ENCODE measurements at places on chromosomes 11 and 22. TPM values are rescaled to one million over a fixed set of nuclear protein-coding genes. Genes with fewer than 3 reads are reported as not detected.

Gene DCHS1
- 0.51 TPM for total RNA-seq

DNA sequence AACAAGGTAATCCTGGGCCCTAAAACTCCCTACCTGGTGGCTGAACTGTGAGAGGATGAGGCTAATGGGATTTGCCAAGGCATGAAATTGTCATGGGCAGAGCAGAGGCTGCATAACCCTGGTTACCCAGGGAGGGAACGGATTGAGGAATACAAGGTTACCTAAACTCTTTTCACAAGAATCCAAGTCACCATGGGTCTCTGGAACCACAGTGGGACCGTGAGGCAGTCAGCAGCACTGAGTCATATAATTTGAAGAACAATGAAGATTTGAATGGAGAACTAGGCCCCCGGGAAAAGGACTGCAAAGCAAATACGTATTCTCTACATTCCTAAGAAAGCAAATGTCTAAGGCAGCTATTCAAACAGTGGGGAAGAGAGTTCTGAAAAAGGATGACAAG lies 19.8 kb downstream of the CAT start:
- H3K4me3 ChIP-seq, result no peak overlapping the region
- H3K36me3 ChIP-seq, result peaks cover 49% of the 10 kb centered on the region
- H3K27me3 ChIP-seq, result no peaks in the 10 kb centered on the region
- no peak overlapping the region for H3K27ac ChIP-seq
- no peaks in the 10 kb centered on the region for H3K4me1 ChIP-seq
- no peak for DNase-seq

GRCh38 chr11:66068923-66069714 lies 953 bp upstream of the PACS1 start:
- no peaks in the 10 kb centered on the region for H3K27me3 ChIP-seq
- H3K4me1 ChIP-seq, result peaks cover 57% of the 10 kb centered on the region
- peak overlapping the region; percentile 79 for H3K4me3 ChIP-seq
- peaks cover 78% of the 10 kb centered on the region for H3K36me3 ChIP-seq

- no peak for DNase-seq
- H3K27ac ChIP-seq, result no peak overlapping the region
- no peaks in the 10 kb centered on the region for H3K4me1 ChIP-seq
- H3K36me3 ChIP-seq, result no peaks in the 10 kb centered on the region
These were observed 497.2 kb downstream of the NTM start for GRCh38 chr11:131867457-131868257.

Gene TREH
- total RNA-seq, result not detected

Gene PPP6R2
- 42.9 TPM for total RNA-seq

DNA sequence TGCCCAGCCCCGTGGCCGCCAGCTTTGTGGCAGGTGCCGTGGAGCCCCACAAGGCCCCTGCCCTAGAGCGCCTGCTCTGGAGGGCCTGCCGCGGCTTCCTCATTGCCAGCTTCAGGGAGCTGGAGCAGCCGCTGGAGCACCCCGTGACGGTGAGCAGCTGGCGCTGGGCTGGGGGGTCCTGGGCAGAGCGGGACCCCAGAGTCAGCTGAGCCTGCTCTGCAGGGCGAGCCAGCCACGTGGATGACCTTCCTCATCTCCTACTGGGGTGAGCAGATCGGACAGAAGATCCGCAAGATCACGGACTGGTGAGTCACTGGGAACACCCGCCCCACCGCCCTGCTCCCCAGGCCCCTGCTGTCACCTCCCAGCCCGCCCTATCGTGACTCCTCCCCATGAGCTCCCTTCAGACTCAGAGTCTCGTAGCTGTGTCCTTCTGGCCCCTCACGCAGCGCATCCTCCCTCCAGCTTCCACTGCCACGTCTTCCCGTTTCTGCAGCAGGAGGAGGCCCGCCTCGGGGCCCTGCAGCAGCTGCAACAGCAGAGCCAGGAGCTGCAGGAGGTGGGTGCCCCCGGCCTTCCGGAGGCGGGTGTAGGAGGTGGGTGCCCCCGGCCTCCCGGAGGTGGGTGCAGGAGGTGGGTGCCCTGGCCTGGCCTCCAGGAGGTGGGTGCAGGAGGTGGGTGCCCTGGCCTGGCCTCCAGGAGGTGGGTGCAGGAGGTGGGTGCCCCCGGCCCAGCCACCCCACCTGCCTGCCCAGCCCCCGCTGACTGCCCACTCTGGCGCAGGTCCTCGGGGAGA lies 4.7 kb downstream of the TCIRG1 start:
- H3K27me3 ChIP-seq, result no peaks in the 10 kb centered on the region
- H3K36me3 ChIP-seq, result peaks cover 34% of the 10 kb centered on the region
- DNase-seq, result no peak
- no peak overlapping the region for H3K27ac ChIP-seq
- H3K4me3 ChIP-seq, result no peak overlapping the region

DNA sequence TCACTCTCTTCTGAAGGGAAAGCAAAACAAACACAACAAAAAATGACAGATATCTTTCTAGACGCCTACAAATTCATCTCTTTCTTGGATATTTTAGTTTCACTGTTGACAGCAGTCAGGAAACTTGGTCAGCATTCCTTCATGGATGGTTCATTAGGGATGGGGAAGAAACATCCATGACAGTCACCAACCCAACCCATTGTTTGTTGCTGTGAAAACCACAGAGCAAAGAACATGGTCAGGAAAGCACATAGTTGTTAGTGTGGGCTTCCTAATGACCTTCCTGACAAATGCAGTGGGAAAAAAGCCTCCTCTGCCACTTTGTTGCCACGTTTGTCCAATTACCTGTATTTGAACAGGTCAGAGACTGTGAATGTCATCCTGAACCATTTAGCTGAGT lies 139.8 kb upstream of the SNX19 start:
- DNase-seq, result no peak
- no peak overlapping the region for H3K27ac ChIP-seq
- H3K4me3 ChIP-seq, result no peak overlapping the region
- no peaks in the 10 kb centered on the region for H3K4me1 ChIP-seq
- peaks cover 1% of the 10 kb centered on the region for H3K27me3 ChIP-seq

Gene BACE1
- total RNA-seq, result 0.32 TPM

- no peaks in the 10 kb centered on the region for H3K4me1 ChIP-seq
- no peaks in the 10 kb centered on the region for H3K36me3 ChIP-seq
- no peak overlapping the region for H3K27ac ChIP-seq
- no peak for DNase-seq
These were observed 86.5 kb downstream of the ANO3 start for GRCh38 chr11:26418386-26418912.

Gene WNT11
- 0.91 TPM for total RNA-seq

Gene ACCSL
- total RNA-seq, result not detected

Gene DNAJB7
- not detected for total RNA-seq

DNA sequence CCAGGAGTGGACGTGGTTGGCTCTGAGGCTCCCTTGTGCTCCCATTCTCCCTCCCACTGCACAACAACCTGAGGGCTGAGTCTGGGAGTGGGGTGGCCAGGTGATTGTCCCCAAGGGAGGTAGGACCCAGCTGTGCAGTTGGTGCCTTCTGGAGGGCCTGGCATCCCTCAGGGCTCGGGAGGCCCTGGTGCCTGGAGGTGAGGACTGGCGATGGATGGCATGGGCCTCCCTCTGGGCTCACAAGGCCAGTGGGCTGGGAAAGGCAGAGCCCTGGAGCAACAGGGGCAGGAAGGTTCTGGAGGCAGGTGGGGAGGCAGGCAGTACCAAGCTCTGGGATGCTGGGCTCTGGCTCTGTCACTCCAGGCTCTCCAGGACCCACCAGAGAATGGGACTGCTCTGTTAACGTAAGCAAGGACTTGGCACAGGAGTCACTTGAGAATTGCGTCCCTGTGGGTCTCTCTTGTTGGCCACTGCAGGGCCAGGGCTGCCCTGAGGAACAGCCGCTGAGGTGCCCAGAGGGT lies 114.2 kb downstream of the KCNQ1OT1 start:
- H3K4me1 ChIP-seq, result no peaks in the 10 kb centered on the region
- no peaks in the 10 kb centered on the region for H3K27me3 ChIP-seq
- H3K4me3 ChIP-seq, result no peak overlapping the region

Gene SPATA19
- not detected for total RNA-seq

GRCh38 chr11:2958251-2958650 lies 29.0 kb upstream of the PHLDA2 start:
- no peaks in the 10 kb centered on the region for H3K27me3 ChIP-seq
- DNase-seq, result no peak
- H3K4me3 ChIP-seq, result no peak overlapping the region
- peaks cover 92% of the 10 kb centered on the region for H3K36me3 ChIP-seq
- H3K4me1 ChIP-seq, result peaks cover 25% of the 10 kb centered on the region

Gene KDM4D
- 0.84 TPM for total RNA-seq

Gene SLC22A8
- not detected for total RNA-seq

DNA sequence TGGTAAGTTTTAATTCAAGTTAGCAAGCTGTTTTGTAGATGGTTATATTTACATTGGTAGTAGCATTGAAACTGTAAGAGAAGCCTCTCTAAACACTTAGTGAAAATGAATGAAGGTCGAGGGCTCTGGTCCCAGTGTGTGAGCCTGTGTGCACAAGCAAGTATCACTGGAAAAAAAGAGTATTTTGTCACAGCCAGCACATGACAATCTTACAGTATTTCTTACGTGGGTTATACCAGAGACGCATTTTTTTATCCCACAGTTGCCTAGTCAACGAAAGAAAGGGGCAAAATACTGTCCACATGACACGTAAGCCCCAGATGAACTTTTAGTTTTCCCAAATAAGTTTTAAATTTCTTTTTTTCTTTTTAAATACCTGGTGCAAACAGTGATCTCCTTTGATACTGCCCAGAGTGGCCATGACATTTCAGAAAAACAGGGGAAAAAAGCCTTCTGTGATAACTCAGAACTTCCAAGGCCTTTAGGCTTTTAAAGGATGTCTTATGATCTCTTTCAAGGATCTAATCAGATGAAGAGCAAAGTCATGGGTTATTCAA lies 23.5 kb downstream of the RAB38 start:
- peaks cover 3% of the 10 kb centered on the region for H3K27me3 ChIP-seq
- no peak overlapping the region for H3K4me3 ChIP-seq
- no peak overlapping the region for H3K27ac ChIP-seq
- no peak for DNase-seq
- no peaks in the 10 kb centered on the region for H3K36me3 ChIP-seq
- no peaks in the 10 kb centered on the region for H3K4me1 ChIP-seq

DNA sequence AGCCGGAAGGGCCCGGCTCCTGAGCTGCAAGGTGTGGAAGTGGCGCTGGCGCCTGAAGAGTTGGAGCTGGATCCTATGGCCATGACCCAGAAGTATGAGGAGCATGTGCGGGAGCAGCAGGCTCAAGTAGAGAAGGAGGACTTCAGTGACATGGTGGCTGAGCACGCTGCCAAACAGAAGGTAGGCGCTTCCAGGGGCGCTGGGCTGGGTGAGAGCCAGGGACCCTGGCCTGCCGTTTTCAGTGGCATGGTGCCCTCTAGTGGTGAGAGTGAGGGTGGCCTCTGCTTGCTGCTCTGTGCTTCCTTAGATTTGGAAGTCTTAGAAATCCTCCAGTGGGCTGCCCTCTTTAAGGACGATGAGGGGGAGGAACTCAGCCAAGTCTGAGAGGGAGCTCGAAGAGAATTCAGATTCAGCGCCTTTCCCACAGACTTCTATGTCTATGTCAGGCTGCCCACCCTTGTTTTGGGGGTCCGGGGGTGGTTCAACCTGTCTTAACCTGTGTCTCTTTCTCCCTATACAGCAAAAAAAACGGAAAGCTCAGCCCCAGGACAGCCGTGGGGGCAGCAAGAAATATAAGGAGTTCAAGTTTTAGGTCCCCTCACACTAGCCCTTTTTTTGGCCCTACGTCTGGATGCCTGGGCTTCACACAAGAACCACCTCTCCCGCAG lies 1.8 kb upstream of the PACS1 start:
- peak overlapping the region; percentile 91 for H3K27ac ChIP-seq
- H3K4me1 ChIP-seq, result peaks cover 63% of the 10 kb centered on the region
- peak overlapping the region; percentile 55 for H3K4me3 ChIP-seq
- DNase-seq, result peak; percentile 64
- H3K27me3 ChIP-seq, result no peaks in the 10 kb centered on the region
- peaks cover 81% of the 10 kb centered on the region for H3K36me3 ChIP-seq

DNA sequence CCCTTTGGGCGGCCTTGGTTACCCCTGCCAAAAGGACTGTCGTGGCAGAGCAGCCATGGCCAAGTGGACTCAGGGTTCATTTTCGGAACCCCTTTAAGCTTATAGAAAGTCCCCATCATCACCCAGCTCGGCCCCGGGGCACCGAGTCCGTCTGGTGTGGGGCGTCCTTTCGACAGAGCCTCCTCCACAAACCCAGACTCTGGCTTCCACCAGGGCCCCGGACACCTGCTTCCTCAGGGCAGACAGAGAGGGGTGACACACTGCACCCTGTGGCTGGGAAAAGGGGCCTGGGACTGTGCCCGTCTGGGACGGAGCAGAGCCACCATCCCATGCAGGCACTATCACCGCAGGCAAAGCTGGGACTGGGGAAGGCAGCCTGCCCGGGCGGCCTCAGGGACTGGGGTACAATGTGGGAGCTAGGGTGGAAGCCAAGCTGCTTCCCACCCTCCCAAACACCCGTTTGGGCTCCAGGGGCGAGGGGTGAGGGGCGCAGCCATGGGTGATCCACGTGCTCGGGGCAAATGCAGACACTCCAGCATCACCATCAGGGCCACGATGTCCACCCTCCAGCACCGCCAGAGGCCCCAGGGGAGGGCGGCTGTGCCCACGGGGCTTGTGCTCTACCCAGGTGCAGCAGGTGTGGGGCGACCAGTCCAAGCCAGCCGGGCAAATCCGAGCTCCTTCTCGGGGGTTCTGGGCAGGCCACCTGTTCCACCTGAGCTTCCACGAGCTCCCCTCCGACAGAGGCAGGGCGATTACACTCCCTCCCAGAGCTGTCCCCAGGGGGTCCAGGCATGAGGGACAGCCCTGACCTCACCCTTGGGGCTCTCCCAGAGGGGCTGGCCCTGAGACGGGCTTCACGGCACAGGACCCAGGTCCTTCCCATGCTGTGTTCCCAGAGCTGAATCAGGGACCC lies 11.7 kb upstream of the MRPL23 start:
- H3K27me3 ChIP-seq, result peaks cover 2% of the 10 kb centered on the region
- H3K36me3 ChIP-seq, result no peaks in the 10 kb centered on the region
- H3K4me1 ChIP-seq, result peaks cover 3% of the 10 kb centered on the region
- H3K4me3 ChIP-seq, result no peak overlapping the region

DNA sequence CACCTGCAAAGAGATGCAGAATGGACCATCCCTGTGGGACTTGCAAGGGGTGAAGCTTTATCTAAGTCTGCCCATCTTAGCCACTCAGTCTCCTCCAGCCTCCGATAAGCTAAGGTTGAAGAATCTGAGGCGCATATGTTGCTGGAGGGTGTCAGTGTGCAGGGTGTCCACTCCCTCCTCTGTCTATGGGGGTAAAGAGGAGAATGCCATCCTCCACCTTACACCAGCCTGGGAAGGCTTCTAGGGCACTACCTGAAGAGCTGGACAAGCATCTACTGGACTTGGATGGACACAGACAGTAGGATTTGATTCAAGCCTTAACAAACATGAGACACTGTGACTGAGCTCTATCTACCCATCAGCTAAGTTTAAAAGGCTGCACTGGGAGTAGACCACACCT lies 46.5 kb downstream of the TMEM123 start:
- H3K27me3 ChIP-seq, result no peaks in the 10 kb centered on the region
- peaks cover 65% of the 10 kb centered on the region for H3K36me3 ChIP-seq
- H3K4me1 ChIP-seq, result peaks cover 47% of the 10 kb centered on the region
- no peak for DNase-seq

GRCh38 chr22:29782061-29782845 lies 15.1 kb downstream of the UQCR10 start:
- no peak overlapping the region for H3K27ac ChIP-seq
- DNase-seq, result no peak

- DNase-seq, result no peak
- peak overlapping the region; percentile 83 for H3K27ac ChIP-seq
- peak overlapping the region; percentile 55 for H3K4me3 ChIP-seq
These were observed 3.5 kb downstream of the SBF1 start for GRCh38 chr22:50471197-50471847.

GRCh38 chr11:124841840-124842239 lies 23.4 kb upstream of the ROBO3 start:
- no peak overlapping the region for H3K27ac ChIP-seq
- no peak for DNase-seq
- peaks cover 8% of the 10 kb centered on the region for H3K4me1 ChIP-seq
- peaks cover 84% of the 10 kb centered on the region for H3K27me3 ChIP-seq
- H3K4me3 ChIP-seq, result no peak overlapping the region

All from activated T-helper 2 cell treated with anti-CD3 and anti-CD28 coated beads, Interferon-gamma antibody, Interleukin-2, Interleukin-4, amounts not matched to agents 10 μg/mL and 5 μg/mL and 100 μg/mL, durations not matched to agents 14 hours and 24 hours and 36 hours (primary cell).